ENCODE measurements at places on chromosomes 16 and 17.
A peak's percentile ranks its signal among the peaks of the same experiment; 100 is the strongest.

- no peak for DNase-seq
Observed at GRCh38 chr16:89085755-89086154, 7.9 kb upstream of the ACSF3 start.

- DNase-seq, result no peak
Observed at GRCh38 chr16:84314814-84315213, 20.1 kb downstream of the WFDC1 start.

DNA sequence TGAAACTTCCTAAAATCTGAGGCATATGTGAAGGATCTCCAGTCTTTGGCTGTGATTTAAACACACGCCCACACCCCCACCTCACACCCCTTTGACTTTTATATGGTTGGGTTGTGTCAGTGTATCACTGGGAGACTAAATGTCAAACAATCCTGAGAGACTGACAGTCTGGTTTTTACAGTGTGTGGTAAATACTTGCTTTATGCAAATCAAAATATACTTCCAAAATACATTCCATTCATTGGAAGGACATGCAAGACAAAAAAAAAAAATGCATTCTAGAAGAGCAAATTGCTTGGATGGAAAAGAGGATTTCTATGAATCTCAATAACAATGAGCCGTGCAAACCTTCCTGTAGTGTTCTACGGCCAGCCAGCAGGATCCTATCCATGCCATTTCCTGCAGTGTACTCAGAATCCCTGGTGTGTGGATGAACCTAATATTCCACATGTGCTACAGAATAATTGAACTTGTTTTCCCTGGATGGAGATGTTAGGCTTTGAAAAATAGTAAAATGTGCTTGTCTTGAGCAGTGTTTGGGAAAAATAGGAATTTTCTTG is 602.1 kb upstream of the GOT2 start:
- no peak for DNase-seq

DNA sequence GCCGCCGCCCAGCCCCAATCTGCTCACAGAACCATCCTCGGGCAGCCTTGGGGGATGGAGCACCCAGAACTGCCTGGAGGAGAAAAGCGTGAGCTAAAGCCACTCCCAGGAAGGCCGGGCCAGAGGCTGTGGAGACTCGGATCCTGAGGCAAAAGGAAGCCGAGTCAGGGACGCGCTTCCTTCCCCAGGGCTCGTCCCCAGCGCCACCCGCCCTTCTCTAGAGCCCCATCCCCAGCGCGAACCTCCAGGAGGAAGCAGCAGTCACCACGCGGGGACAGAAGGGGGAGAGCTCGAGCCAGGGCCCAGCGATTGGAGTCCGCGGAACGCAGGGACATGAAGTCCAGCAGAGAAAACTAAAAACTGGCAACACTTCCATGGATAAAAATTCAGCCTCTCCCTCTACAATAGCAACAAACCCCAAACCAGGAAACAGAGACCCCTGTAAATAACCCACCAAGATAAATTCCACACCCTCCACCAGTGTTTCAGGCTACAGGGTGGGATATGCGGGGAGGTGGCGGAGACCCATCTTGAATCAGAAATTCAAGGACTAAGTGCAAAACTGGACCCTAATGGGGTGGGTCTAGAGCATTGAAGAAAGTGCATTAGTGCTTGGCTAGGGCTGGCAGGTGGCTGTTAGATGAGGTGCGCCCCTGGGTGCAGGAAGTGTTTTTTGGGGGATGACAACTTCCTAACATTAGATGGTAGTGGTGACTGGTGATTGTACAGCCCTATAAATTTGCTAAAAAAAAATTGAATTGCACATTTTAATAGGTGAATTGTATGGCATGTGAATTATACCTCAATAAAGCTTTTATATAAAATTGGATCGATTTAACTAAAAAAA is 116.1 kb upstream of the METRNL start:
- peak; percentile 62 for DNase-seq

DNA sequence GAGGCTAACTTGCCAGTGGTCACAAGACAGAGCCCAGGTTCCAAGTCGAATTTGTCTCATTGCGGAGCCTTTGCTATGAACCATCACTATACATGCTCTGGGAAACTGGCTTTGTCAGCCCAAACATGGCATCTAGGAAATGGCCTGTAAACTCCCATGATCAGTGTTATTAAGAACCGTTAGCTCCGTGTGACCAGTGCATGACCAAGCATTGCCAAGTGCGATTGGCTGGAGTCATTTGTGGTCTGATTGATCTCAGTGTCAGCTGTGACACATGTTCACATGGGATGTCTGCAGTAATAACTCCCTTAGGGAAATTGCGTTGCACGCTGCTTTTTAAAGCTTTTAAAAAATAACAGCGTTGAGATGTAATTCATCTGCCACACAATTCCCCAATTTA is 18.6 kb upstream of the CDH3 start:
- DNase-seq, result peak; percentile 12

- peak; percentile 16 for DNase-seq
Observed at GRCh38 chr17:7884581-7885366, 3.8 kb upstream of the CHD3 start.

DNA sequence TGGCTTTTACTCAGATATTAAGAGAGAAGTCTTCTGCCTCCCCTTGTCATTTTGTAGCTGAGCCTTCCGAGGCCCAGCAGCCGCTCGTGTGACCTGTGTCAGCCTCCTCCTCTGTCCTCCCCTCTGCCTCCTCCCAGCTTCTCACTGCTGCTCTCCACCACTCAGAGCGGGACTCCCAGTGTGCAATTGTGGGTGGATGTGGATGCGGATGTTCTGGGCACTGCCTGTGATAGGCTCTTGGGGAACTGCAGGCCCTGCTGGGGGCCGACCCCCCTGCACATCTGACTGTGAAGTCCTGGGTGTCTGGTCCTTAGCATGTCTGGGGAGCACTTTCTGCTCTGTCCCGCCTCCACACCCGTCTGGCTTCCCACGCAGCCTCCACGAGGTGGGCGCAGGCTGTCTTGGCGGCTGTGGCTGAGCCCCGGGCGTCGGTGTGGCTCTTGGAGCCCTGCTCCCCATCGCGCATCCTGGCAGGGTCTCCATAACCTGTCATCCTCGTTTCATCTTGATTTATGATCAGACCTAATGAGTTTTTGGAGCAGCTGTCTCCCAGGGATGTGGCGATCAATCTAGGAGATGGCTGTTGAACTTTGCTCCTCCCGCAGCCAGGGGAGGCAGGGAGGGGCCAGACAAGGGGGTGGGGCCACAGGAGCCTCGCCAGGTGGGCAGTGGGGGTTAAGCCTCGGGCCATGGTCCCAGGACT is 28.1 kb downstream of the GRIN2C start:
- DNase-seq, result no peak

DNA sequence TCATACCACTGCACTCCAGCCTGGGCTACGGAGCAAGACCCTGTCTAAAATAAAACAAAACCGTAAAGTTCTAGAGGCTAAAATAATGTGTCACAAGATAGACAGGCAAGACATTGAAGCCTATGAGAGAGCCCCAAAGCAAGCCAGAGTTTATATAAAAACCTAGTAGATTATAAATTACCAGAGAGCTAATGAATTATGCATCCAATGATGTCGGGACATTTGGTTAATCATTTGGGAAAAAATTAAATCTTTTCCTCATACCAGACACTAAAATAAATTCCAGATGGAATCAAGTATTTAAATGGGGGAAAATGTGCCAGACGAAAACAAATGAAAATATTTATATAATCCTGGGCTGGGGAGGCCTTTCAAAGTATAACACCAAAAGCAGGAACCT is 24.2 kb downstream of the CCDC40 start:
- DNase-seq, result no peak

GRCh38 chr17:75412455-75413317 is 7.2 kb upstream of the GRB2 start:
- DNase-seq, result peak; percentile 75

- DNase-seq, result no peak
Observed at GRCh38 chr17:32954477-32954876, 26.5 kb downstream of the TMEM98 start.

DNA sequence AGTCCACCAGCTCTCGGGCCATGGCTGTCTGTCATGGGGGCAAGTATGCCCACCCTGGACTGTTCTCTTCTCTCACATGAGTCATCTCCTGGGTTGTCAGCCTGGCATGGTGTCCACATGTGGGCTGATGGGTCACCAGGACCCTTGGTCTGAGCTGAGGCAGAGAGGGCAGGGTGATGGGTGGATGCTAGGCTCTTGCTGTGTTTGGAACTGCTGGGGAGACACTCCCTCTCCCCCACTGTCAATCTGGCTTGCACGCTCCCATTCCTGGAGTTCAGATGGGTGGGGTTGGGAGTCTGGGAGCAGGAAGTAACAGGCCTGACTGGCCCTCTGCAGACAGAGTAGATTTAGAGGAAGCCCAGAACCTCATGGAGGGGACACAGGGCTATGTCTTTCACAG is 28.9 kb downstream of the KSR1 start:
- no peak for DNase-seq

- DNase-seq, result no peak
Observed at GRCh38 chr16:898761-899682, 71.8 kb downstream of the LMF1 start.

DNA sequence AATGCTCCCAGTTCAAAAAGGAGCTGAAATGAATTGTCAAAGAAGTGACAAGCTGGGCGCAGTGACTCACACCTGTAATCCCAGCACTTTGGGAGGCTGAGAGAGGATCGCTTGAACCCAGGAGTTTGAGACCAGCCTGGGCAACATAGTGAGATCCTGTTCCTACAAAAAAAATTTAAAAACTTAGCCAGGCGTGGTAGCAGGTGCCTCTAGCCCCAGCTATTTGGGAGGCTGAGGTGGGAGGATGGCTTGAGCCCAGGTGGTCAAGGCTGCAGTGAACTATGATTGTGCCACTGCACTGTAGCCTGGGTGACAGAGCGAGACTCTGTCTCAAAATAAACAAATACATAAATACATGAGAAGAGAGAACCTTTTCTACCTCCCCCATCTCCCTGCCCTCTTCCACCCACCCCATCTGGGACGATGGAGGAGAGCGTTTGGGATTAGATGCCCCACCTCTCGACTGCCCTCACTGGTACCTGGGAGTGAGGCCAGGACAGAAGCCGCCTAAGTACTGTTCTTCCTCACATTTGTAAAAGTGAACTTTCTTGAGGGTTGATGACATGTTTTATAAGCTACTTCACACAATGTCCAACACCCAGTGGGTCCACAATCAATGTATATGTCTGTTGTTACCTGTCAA is 2.4 kb downstream of the IL4R start:
- no peak for DNase-seq

GRCh38 chr17:77128896-77129567 is 11.7 kb upstream of the SEC14L1 start:
- no peak for DNase-seq

DNA sequence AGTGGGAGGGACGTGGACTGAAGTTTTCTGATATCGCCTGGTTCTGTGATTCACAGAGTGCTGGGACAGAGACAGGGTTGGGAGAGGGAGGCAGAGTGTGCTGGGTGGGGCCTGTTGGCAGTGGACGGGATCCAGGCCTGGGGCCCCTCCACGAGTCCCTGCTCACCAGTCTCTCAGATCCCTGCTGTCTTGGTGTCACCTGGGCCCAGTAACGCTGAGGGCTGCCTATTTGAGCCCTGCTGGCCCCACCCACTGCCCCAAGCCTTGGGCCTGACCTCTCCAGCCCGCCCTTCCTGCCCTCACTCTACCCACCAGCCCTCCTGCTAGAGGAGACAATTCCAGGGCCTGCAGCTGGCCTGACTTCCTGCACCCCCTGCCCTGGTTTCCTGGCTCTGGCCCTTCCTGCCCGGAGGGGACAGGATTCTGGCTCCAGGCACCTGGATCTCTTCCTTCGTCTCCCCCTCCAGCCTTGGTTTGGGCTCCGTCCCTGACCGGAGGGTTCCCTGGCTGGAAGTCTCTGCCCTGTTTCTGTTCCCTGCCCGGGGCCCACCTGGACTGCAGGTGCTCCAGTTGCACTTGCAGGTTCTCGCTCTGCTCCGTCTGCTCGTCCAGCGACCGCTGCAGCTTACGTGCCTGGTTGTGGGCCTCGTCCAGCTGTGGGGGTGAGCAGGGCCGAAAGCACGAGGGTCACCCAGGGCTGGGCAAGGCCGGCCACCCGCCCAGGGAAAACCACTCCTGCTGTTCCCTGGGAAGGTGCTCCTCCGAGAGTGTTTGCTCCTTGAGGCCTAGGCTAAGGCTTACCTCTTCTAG is 21.4 kb downstream of the CCDC102A start:
- no peak for DNase-seq

DNA sequence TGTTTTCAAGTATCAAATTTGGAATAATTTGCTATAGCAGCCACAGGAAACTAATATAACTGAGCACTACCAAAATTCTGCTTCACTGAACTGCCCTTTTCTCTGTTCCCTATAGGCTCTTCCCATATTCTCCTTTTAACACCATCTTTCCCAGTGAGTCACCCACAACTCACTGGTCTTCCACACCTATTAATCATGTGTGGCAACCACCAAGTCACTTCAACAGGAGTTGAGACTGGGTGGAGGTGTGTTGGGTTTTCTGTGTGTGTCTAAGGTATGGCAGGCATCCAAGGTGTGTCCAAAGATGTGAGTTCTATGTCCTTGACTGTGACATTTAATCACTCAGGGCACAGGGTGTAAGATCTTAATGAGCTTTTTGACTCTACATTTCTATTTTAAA is 610.0 kb upstream of the CDH11 start:
- DNase-seq, result no peak

- peak; percentile 7 for DNase-seq
Observed at GRCh38 chr16:54145881-54146280, 140.7 kb downstream of the IRX3 start.

GRCh38 chr16:75929046-75929445 is 202.8 kb upstream of the CPHXL start:
- peak; percentile 36 for DNase-seq

- peak; percentile 89 for DNase-seq
Observed at GRCh38 chr16:56617212-56618085, 8.1 kb upstream of the MT1E start.

DNA sequence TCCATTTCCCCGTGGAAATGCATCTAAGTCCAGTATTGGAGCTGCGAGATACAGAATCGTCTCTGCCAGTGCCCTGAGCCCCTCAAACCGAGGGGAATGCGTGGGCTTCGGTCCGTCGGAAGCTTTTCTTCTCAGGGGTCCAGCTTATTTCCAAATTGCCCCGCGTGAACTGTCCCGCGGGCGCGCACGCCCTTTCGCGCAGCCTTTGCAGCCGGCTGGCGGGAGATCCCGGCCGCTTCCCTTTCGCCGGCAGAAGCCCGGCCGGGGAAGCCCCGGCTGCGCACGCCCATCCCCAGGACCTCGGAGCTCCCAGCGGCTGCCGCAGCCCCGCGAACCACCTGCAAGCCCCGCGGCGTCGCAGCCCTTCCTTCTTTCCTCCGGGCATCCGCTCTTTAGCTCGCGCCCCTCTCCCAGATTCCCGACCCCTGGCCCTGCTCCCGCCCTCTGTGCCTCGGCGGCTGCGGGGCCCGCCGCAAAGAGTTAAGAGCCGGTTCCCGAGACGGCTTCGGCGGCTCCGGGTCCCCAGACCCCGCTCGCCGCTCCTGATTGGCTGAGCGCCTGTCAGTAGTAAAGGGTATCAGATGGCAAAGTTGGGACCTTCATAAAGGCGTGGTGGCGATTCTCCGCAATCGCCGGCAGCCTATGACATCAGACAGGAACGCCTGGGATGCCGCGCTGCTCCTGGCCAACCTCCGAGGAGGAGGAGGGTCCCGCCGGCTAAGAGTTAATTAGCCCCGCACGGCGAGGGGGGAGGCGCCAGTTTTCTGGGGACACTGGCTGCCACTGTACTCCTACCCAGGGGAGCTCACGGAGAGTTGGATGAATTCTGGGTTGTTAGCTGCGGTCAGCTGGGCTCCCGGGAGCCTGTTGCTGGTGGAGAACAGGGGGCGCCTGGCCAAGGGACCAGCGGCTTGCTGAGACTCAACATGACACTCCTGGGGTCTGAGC is at the start of gene MYOCD:
Gene MYOCD, plus strand, starts transcription at position 628 of the 948 bp plus-strand sequence. Its CDS starts 299 bp downstream, at position 927.
- peak; percentile 20 for DNase-seq

GRCh38 chr16:76639685-76640289 is 362.6 kb downstream of the CNTNAP4 start:
- peak; percentile 4 for DNase-seq
